ENCODE measurements at places on chromosomes 6 and 20.

DNA sequence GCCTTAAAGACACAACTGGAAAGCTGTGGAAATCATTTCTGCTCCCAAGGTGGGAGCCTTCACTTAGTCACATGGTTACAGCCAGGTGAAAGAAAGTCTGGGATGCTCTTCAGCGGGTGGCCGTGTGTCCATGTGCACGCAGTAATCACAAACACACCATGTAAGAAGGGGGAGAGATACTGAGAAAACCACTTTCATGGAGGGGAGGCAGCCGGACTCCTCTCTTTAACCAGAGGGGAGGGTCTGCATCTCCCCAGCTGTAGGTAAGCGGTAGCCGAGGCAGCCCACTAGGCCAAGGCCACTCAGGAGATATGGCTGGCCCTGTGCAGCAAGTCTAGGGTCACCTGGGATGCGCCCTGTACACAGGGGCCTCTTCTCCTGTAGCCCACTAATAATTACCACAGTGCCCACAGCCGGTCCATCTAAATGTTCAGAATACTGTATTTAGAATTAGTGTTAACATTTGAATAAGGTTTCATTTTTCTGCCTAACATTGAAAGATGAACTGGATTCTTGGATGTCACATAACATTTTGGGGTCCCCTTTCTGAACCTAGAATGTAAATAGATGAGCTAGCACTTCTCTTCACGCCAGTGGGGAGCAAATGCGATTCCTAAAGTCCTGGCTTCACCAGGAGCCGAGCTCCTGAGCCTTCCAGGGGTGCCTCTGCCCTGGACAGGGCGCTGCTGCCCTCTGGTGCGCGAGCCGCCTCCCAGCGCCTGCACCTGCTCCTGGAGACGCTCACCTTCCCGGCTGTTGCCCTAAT lies 15.9 kb downstream of the GPR31 start:
- DNase-seq: no peak

DNA sequence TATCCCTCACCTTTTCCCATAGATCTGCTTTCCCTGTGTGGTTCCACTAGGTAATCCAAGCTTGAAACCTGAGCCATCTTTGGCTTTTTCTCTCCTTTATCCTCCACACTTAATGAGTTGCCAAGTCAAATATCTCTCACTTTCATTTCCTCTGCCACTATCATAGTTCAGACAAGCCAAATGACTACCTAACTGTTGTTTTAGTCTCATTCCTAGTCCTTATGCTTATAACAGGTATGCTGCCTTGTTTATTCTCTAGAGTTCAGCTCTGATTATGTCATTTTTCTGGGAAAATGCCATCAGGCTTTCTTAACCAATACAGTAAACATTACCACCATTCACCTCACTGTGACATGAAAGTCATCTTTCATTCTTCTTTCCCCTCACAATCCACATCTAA lies 6.5 kb downstream of the EFHC1 start:
- no peak for DNase-seq

DNA sequence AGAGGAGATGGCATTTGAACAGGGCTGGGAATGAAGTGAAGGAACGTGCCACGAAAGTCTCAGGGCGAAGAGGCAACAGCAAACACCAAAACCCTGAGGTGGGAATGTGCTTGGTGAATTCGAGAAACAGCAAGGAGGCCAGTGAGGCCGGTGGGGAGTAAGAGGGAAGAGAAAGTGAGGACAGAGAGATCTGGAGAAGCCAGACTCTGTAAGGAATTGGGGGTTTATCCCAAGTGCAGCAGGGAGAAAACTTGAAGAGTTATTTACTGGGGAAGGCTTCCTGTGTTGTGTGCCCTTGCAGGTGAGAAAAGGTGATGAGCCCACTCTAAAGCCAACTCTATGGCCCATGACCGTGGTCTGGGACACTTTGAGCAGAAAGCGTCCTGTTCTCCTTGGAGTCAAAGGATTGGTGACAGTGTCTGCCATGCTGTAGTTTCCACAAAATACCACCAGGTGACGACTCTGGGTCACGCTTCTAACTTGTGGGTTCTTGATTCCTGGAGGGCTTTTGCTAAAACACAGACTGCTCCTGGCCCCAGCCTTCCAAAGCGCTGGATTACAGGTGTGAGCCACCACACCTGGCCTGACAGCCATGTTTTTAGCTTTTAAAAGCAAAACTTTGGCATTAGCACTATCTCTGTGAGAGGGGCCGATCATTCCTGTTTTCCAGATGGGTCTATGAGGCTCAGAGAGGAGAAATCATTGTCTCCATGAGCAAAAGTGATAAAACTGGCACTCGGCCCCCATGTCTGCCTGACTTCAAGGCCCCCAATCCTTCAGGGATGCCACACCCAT lies 18.0 kb upstream of the CSNK2A1 start:
- peak; percentile 57 for DNase-seq

GRCh38 chr6:41545247-41545702 lies 906 bp upstream of the FOXP4 start:
- no peak for DNase-seq

DNA sequence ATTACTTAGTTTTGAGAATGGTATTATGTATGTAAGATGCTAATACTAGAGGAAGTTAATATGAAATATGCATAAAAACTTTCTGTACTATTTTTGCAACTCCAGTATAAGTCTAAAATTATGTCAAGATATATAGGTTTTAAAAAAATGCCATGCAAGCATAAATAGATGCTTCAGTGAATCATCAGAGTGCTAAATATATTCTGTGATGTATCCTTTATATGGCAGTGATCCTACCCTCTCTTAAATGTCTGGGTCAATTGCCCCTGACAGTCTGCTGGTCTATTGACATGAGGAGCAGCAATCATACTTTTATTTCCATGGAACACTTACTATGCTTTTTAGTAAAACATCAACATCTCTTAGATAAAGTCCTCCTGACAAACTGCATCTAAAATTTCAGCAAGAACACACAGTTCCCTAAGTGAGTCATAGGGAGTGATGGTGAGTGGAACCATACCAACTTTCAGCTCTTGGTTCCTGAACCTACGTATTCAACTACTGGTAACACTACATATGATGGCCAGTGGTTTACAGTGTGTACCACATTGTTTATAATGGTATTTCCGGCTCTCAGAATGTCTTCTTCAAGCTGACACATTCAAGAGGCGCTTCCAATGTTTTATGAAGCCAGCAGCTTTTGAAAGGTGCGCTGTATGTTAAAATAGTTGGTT lies 928.7 kb upstream of the GJE1 start:
- no peak for DNase-seq

DNA sequence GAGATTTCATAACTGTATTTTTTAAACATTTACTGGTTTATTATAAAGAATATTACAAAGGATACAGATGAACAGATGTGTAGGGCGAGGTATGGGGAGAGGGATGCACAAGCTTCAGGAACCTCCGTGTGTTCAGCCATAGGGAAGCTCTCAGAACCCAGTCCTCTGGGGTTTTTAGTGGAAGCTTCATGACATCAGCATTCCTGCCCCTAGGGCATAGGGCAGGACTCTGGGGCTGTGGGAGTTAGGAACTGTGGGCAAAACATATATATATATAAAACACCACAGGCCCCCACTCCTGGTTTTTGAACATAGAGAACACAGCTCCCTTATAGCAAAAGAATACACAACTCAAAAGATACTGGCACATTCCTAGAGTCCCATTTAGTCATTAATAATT lies 21.9 kb downstream of the EFCAB8 start:
- no peak for DNase-seq

DNA sequence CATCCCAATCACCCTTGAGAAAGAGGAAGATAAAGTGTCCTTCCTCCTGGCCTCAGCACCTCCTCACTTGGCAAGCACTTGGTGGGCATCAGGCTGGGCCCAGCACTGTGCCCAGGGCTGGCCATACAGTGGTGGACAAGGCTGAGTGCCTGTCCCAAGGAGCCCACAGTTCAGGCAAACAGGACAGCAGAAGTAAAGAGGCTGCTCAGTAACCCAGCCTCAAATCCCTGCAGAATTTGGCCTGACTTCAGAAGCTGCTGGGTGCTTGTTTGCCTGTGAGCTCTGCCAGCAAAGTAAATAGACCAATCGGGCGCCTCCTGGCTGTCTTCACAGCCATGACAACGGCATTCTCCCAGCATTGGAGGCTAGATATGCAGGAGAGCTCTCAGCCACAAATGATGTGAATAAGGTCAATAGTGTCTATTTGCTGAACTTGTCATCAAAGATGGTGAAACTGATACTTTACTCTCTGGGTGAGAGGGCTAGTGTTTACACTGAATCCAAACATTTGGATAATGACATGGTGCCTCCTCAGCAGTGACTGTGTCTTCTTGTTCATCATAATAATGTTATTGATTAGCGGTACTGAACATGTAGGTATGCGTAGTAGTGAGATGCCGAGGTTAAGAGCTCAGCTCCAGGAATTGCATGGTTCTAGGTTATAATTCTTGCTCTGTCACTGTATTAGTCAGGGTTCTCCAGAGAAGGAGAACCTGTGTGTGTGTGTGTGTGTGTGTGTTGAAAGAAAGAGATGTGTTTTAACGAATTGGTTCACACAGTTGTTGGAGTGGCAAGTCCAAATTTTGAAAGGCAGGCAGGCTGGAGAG lies 36.9 kb upstream of the FANCE start:
- DNase-seq: no peak

- no peak for DNase-seq
Observed at GRCh38 chr6:139981066-139981624, 606.7 kb upstream of the CITED2 start.

GRCh38 chr6:76052314-76052713 lies 20.1 kb downstream of the IMPG1 start:
- no peak for DNase-seq

GRCh38 chr6:68368845-68369244 lies 266.2 kb upstream of the ADGRB3 start:
- DNase-seq: no peak

GRCh38 chr6:37732688-37733087 lies 35.0 kb upstream of the MDGA1 start:
- DNase-seq: no peak

- no peak for DNase-seq
Observed at GRCh38 chr6:51618563-51618962, 468.9 kb downstream of the PKHD1 start.

DNA sequence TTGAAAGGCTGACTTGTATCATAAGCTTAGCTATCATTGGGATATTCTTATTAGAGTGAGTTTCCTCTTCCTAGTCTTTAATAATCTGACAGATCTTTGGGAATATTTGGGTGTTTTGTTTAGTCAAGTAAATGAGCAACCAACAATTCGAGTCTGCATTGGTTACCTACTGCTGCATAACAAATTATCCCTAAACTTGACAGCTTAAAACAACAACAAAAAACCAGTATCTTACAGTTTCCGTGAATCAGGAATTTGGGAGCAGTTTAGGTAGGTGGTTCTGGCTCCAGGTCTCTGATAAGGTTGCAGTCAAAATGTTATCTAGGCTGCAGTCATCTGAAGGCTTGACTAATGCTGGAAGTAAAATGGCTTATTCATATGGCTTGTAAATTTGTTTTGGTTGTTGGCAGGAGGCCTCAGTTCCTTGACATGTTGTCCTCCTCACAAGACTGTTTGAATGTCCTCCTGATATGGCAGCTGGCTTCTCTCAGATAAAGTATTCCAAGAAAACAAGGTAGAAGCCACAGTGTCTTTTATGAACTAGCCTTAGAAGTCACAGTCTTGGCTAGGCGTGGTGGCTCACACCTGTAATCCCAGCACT lies 7.2 kb downstream of the GTF3C6 start:
- DNase-seq: no peak

GRCh38 chr20:11247046-11248010 lies 573.5 kb upstream of the JAG1 start:
- DNase-seq: no peak

GRCh38 chr6:87099472-87099871 lies 4.6 kb upstream of the CGA start:
- no peak for DNase-seq

DNA sequence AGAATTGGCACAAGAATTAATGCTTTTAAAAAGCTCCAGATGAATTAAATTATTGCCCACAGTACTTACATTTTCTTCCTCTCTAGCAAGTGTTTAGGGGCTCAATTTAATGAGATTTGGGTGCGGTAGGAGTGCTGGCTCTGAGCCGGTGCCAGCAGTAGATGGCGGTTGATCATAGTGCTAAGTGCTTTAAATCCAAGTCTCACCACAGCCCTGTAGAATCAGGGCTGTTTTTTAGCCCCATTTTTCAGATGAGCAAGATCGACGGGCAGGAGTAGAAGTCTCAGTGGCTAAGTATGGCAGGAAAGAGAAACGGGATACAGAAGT lies 136.9 kb upstream of the SALL4 start:
- DNase-seq: no peak

DNA sequence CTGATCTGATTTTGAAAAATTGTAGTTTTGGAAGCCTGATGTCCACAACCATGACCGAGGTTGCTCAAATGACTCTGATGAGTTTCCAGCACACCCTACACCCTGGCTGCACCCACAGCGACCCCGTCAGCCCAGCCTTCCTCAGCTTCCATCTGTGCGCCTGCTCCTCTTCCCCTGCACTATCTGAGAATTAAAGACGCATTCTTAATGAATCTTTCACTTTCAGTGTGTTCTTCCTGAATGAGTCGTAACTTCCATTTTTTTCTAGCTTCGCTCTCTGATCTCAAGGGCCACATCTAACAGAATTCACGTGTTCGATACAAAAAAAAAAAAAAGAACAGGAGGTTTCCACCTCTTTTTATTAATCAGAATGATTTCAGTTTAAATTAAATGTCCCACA lies 21.3 kb upstream of the RREB1 start:
- DNase-seq: peak; percentile 77

- no peak for DNase-seq
Observed at GRCh38 chr6:111763381-111763780, 109.9 kb downstream of the FYN start.

- DNase-seq: no peak
Observed at GRCh38 chr6:44456070-44456965, 68.8 kb downstream of the CDC5L start.
